Peyer's patch (tissue), 4 donors: ENCODE measurements at places on chromosomes 5 and 9. TPM values are rescaled to one million over a fixed set of nuclear protein-coding genes. Genes with fewer than 3 reads are reported as not detected.

GRCh38 chr9:116692616-116693015, 5.5 kb downstream of the TRIM32 start:
- H3K36me3 ChIP-seq: no peaks in the 10 kb centered on the region
- no peak overlapping the region for H3K27ac ChIP-seq
- H3K4me3 ChIP-seq: no peak overlapping the region
- H3K27me3 ChIP-seq: no peaks in the 10 kb centered on the region

The HACD4 gene
- 1.2 TPM for total RNA-seq

- H3K4me1 ChIP-seq: no peaks in the 10 kb centered on the region
- no peak overlapping the region for H3K27ac ChIP-seq
- DNase-seq: no peak
- H3K27me3 ChIP-seq: no peaks in the 10 kb centered on the region
- H3K4me3 ChIP-seq: no peak overlapping the region
Measured at GRCh38 chr5:126410623-126411022, 12.6 kb upstream of the GRAMD2B start.

GRCh38 chr5:72922422-72922821, 33.4 kb upstream of the FCHO2 start:
- no peaks in the 10 kb centered on the region for H3K4me1 ChIP-seq
- no peaks in the 10 kb centered on the region for H3K27me3 ChIP-seq
- H3K27ac ChIP-seq: no peak overlapping the region
- H3K4me3 ChIP-seq: no peak overlapping the region

DNA sequence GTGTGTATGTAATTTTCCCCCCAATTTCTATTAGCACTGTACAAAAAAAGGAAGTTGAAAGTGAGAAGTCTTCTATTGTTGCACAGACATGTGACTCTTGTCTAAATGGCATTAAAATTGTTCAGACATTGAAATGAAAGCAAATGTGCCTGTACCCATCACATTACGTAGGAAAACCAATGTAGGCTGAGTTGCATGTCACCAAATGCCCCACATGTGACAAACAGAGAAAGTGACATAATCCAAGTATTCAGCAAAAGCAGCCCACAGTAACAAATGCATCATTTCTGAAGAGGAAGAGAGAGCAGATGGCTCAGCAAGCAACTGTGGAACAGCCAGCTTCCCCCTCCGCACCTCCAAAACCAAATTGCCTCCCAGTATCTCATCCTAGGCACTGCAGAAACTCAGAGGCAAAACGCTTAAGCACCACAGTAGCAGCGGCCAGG, 161.5 kb upstream of the NR4A3 start:
- no peaks in the 10 kb centered on the region for H3K4me1 ChIP-seq
- no peaks in the 10 kb centered on the region for H3K36me3 ChIP-seq
- H3K27me3 ChIP-seq: no peaks in the 10 kb centered on the region
- no peak overlapping the region for H3K27ac ChIP-seq

The REEP2 gene
- 2.3 TPM for total RNA-seq

GRCh38 chr9:109600142-109600541, 102.0 kb upstream of the PTPN3 start:
- H3K27me3 ChIP-seq: no peaks in the 10 kb centered on the region
- H3K4me3 ChIP-seq: no peak overlapping the region
- DNase-seq: no peak
- H3K4me1 ChIP-seq: no peaks in the 10 kb centered on the region
- no peak overlapping the region for H3K27ac ChIP-seq

The PCDHB11 gene
- total RNA-seq: 0.27 TPM

- DNase-seq: no peak
- no peaks in the 10 kb centered on the region for H3K27me3 ChIP-seq
- no peaks in the 10 kb centered on the region for H3K4me1 ChIP-seq
- H3K36me3 ChIP-seq: no peaks in the 10 kb centered on the region
Measured at GRCh38 chr5:5017827-5018577, 122.1 kb upstream of the ADAMTS16 start.

GRCh38 chr9:102273952-102274351, 535.5 kb upstream of the GRIN3A start:
- H3K36me3 ChIP-seq: no peaks in the 10 kb centered on the region
- no peaks in the 10 kb centered on the region for H3K27me3 ChIP-seq
- no peak overlapping the region for H3K4me3 ChIP-seq
- H3K27ac ChIP-seq: no peak overlapping the region
- no peak for DNase-seq

- H3K4me3 ChIP-seq: no peak overlapping the region
- no peak for DNase-seq
- H3K36me3 ChIP-seq: no peaks in the 10 kb centered on the region
- H3K27ac ChIP-seq: no peak overlapping the region
Measured at GRCh38 chr9:106072421-106072820, 378.1 kb downstream of the TMEM38B start.

The CTNNA1 gene
- total RNA-seq: 516 TPM

The NR2F1-AS1 gene
- total RNA-seq: 2.2 TPM

DNA sequence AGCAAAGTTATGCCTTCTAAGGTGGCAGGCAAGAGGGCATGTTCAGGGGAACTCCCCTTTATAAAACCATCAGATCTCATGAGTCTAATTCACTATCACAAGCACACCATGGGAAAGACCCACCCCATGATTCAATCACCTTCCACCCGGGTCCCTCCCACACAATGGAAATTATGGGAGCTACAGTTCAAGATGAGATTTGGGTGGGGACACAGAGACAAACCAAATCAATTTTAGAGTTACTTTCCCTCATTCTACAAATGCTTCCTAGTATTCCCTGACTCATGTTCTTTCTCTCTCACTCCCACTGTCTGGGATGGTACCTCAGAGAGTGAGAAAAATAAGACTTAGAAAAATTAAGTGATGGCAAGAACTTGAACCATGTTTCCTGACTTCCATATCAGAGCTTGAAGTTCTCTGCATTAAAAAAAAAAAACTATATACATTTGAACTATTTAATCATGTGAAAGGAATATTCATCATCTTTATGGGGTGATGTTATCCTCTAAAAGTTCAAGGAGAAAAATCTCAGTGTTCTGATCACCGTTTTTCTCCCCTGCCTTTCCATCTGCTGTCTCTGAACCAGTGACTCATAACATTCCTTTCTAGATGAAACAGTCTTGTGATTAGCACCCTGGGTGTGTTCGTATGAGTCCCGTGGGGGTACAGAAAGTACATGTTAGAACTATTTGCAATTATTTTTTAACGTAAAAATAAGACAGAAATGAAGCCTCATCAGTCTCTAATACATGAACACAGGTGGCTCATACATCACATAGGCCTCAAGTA, 282.9 kb downstream of the SLF1 start:
- H3K27me3 ChIP-seq: no peaks in the 10 kb centered on the region
- H3K36me3 ChIP-seq: no peaks in the 10 kb centered on the region
- H3K4me3 ChIP-seq: no peak overlapping the region
- no peaks in the 10 kb centered on the region for H3K4me1 ChIP-seq
- DNase-seq: no peak

The NUDT12 gene
- total RNA-seq: 24.9 TPM

DNA sequence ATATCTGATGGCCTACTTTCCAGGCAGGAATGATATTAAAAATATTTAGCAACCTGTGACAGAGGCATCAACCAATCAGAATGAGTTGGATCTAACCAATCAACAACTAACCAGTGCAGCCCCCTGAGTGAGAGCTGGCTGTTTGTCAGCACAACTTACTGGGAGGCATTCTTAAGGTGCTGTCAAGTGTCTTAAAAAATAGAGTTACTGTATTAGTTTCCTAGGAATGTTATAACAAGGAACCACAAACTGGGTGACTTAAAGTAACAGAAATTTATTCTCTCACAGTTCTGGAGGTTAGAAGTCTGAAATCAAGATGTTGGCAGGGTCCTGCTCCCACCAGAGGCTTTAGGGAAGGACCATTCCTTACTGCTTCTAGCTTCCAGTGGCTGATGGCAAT, 85.2 kb downstream of the ATG10 start:
- no peaks in the 10 kb centered on the region for H3K4me1 ChIP-seq
- H3K27ac ChIP-seq: no peak overlapping the region
- H3K36me3 ChIP-seq: no peaks in the 10 kb centered on the region
- H3K4me3 ChIP-seq: no peak overlapping the region

DNA sequence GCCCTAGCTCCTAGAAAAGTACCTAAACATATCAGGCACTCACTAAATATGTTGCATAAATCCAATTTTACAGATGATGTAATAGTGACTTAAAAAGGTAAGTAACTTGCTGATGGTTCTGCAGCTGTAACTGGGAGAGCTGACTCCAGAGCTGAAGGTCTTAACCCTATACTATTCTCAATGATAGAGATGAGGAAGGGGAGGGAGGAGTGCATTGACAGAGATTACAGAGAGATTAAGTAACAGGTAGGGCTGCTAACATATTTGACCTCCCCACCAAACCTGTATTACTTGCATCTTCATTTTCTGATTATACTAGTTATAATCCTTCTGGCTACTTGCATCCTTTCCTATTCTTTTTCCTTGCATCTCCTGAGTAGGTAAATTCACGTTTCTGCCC, 255.4 kb upstream of the EFNA5 start:
- no peak for DNase-seq
- no peaks in the 10 kb centered on the region for H3K4me1 ChIP-seq
- H3K27me3 ChIP-seq: no peaks in the 10 kb centered on the region
- no peaks in the 10 kb centered on the region for H3K36me3 ChIP-seq

DNA sequence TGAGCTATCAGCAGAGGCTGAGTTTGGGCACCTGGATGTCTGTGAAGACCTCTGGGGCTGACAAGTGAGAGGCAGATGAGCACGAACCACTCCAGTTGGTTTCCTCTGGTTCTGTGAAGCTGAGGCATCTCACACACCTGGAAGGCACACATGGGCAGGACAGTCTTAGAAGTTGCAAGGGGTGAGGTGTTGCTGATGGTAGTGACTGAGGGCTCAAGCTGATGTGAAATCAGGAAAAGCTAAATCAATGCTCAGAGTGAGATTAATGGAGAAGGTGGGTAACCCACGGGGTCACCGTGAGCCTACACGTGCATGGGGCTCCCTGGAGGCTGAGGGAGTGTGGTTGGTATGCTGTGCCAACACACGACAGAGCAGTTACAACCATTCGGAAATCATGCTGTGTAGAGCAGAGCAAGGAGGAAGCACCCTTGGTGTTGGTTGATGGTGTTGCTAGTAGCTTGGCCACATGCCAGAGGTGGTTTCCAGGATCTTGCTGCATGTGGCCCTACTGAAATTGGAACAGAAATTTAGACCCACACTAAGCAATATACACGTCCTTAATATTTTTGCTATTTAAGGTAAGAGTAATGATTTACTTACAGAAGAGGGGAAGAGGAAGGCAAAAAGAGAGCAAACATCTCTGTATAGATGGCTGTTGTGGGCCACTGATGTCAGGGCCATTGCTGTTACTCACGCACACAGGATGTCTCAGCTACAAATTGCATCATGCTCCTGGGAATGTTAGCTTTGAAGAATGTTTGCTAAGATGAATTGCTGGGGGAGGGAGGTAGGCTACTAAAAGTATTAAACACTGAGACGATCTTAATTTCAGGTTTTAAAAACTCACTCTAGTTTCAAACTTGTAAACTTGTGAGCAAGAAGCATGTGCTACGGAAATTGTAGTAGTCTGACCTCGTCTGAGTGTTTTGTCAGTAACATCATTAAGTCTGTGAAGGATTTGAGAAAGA, 170.5 kb downstream of the ARHGEF28 start:
- no peaks in the 10 kb centered on the region for H3K4me1 ChIP-seq
- H3K27ac ChIP-seq: no peak overlapping the region
- no peak overlapping the region for H3K4me3 ChIP-seq
- H3K27me3 ChIP-seq: no peaks in the 10 kb centered on the region
- no peaks in the 10 kb centered on the region for H3K36me3 ChIP-seq

GRCh38 chr9:75754080-75754479, 136.4 kb upstream of the PCSK5 start:
- H3K27me3 ChIP-seq: no peaks in the 10 kb centered on the region
- no peaks in the 10 kb centered on the region for H3K36me3 ChIP-seq
- H3K4me3 ChIP-seq: no peak overlapping the region
- no peaks in the 10 kb centered on the region for H3K4me1 ChIP-seq

The PRSS3 gene
- 223 TPM for total RNA-seq

DNA sequence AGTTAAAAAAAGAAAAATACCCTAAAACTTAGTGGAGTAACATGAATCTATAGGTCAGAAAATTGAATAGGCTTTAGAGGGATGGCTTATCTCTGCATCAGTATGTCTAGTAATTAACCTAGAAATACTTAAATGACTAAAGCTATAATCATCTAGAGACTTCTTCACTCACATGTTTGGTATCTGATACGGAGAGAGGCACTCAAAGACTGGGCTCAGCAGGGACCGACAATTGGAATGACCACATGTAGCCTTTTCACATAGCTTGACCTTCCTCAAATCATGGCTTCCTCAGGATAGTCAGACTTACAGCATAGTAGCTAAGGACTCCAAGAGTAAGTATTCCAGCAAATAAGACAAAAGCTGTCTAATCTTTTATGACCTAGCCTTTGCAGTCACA, 105.3 kb upstream of the RORB start:
- no peak for DNase-seq
- no peaks in the 10 kb centered on the region for H3K36me3 ChIP-seq
- H3K4me1 ChIP-seq: no peaks in the 10 kb centered on the region
- H3K27me3 ChIP-seq: no peaks in the 10 kb centered on the region
- no peak overlapping the region for H3K4me3 ChIP-seq

- H3K36me3 ChIP-seq: no peaks in the 10 kb centered on the region
- no peaks in the 10 kb centered on the region for H3K4me1 ChIP-seq
- H3K27ac ChIP-seq: no peak overlapping the region
- no peaks in the 10 kb centered on the region for H3K27me3 ChIP-seq
Measured at GRCh38 chr5:39137819-39138451, 63.7 kb upstream of the RICTOR start.

DNA sequence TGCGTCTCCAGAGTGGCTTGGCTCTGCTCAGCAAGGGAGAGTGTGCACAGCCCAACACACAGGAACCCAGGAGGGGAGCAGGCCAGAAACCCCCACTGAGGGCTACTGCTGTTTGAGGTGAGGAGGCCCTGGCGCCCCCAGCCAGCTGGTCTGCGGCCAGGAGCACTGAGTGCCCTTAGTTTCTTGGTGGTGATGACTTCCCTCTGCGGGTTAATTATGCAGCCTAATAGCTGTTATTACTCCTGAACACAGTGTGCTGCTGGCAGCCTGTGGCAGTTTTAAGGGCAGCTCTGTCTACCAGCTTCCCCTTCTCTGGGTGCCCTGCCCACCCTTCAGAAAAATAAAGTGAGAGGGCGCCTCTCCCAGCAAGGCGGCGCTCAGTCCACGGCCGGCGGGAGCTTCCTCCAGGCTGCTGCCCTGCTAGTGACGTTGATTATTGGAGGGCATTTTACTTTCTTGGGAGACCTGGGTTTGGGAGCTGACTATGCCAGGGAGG, 19.2 kb downstream of the GADD45G start:
- H3K27me3 ChIP-seq: no peaks in the 10 kb centered on the region
- H3K27ac ChIP-seq: peak overlapping the region; percentile 63
- DNase-seq: no peak
- no peaks in the 10 kb centered on the region for H3K36me3 ChIP-seq

The ADGRD2 gene
- total RNA-seq: not detected

The PALM2AKAP2 gene
- not detected for total RNA-seq
